ENCODE measurements at places on chromosomes 7 and 10.

DNA sequence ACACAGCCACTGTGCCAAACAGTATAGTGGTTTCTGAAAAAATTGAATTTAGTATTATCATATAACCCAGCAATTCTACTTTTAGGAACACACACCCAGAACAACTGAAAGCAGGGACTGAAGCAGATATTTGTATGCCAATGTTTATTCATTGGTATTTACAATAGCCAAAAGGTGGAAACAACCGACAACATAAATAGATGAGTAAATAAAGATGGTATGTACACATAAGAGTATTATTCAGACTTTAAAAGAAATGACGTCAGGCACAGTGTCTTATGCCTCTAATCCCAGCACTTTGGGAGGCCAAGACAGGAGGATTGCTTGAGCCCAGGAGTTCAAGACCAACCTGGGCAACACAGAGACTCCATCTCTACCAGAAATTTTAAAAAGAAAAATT, 7.2 kb downstream of the CDCA7L start:
- DNase-seq, result no peak

DNA sequence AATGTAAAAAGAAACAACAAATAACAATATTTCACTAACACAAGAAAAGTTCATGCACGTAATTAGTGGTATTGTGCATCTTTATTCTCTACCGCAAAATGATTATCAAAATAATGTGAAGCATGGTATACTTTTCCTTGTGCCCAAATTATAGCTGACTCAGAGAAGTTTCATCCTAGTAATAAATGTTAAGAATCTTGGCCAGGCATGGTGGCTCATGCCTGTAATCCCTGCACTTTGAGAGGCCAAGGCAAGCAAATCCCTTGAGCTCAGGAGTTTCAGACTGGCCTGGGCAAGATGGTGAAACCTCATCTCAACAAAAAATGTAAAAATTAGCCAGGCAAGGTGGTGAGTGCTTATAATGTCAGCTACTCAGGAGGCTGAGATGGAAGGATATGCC, 105.0 kb downstream of the KMT2C start:
- DNase-seq, result no peak

GRCh38 chr7:3259711-3260400, 41.2 kb upstream of the SDK1 start:
- no peak for DNase-seq

DNA sequence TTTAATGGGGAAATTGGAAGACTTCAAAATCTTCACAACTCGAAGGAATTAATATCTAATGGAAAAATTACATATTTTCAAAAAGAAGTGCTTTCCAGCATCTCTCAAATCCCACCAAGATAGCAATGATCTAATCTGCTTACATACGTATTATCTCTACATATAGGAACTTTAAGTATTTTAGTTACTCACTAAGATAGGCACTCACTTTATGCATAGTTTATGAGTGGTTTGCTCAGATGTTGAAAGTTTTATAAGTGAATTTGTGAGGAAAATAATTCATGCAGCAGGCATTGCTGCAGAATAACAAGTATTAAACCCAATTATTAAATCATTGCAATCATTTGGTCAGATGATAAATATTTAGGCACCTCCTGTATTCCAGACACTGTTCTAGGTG, 2.3 kb upstream of the CYTH3 start:
- no peak for DNase-seq

GRCh38 chr7:8386926-8387550, 46.4 kb upstream of the NXPH1 start:
- DNase-seq, result no peak

DNA sequence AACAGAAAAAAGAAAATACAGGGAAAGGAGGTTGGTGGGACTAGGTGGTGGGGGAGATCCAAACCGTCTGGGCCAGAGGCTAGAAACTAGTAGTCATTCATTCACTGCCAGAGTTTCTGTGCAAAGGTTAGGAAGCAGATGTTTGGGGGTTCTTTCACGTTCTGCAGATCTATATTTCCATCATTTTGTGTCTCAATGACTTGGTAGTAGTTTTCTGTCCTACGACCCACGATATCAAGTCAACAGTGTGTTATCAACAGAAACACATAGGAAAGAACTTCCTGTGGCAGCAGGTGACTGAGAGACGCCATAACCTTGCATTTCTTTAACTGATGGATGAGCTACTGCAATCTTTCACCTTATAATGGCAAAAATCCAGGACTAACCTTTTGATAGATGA, 1.8 kb downstream of the CEP55 start:
- no peak for DNase-seq

DNA sequence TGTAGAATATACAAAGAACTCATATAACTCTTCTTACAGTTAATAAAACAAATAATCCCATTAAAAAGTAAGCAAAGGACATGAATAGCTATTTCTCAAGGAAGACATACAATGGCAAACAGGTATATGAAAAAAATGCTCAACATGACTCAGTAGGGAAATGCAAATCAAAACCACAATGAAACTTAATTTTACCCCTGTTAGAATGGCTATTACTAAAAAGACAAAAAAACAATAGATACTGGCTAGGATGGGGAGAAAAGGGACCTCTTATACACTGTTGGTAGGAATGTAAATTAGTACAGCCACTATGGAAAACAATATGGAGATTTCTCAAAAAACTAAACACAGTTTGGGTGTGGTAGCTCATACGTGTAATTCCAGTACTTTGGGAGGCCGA, 37.8 kb downstream of the HERPUD2 start:
- DNase-seq, result no peak

DNA sequence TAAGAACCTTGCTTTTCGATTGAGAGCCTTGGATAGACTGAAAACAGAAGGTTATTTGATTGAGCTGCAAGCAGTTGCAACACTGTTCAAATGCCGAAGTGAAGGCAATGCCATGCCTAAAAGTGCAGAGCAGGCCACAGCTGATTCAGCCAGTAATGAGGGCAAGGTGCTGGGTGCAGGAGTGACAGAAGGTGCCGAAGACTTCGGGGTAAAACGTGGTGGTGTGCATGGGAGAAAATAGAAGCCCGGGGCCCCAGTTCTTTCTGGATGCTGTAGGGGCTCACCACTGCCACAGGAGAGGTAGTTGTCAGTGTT, 43.6 kb upstream of the GATAD1 start:
- no peak for DNase-seq

DNA sequence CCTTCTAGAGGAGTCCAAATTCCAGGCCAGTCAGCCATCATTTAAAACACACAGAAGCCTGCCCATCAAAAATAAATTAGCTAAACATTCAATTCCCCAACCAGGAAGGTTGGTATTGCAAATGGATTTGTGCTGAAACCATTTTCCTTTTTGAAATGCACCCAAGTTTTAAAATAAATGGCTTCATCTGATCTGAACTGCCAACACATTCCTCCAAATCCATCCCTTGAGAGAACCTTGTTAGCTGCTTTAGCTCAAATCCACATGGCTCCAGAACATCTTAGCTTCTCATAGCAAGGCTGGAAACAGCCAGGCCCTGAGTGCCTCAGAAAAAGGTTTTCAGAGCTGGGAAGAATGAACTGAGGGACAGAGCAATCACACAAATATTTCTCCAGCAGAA, 306.3 kb downstream of the FZD1 start:
- DNase-seq, result no peak

- no peak for DNase-seq
Measured at GRCh38 chr7:64666663-64667050, 724 bp downstream of the ZNF107 start.

GRCh38 chr10:122461729-122462532, 578 bp downstream of the HTRA1 start:
- DNase-seq, result no peak

DNA sequence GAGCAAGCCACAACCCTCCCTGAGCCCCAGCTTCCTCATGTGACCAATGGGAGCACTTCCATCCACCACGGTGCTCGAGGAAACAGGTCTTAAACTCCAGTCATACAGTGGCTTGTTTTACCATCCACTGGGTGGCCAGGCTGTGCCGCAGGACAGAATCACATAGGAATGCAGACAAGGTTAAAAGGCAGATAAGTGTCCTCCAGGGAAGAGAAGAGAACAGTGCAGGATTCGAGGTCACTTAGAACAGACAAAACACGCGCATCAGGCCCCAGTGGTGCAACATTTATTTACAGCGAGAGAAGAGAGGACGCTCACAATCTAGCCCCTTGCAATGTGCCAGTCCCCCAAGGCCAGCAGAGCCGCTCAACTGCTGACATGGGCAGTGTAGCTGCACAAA, 92.8 kb downstream of the TMEM130 start:
- no peak for DNase-seq

GRCh38 chr10:76899490-76899889, 738.1 kb downstream of the KCNMA1 start:
- DNase-seq, result no peak

DNA sequence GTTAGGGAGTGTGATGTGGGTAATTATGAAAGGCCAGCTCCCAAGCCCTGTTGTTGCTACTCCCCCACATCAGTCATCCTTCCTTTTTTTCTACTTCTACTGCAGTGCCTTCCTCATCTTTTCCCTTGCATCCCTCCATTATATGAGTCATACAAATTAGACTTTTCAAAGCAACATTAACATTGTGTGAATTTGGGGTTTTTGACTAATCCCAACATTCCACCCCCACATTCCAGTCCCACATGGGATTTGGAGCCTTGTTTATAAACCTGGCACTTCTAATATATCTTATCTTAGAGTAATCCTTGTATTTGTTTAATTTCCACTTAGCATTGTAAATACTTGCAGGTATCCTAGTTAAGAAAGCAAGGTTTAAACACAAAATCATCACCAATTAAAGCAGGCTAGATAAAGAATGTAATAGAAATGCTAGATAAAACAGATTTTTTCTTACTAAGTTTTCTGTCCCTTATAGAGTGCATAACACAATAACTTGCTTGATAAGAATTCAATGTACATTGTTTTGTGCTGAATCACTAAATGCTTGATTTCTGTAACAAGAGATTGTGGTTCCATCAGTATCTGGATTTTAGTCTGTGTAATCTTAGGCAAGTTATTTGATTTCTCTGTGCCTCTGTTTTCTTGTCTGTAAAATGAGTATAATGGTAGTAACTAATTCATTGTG, 165.8 kb downstream of the CFTR start:
- DNase-seq, result no peak

DNA sequence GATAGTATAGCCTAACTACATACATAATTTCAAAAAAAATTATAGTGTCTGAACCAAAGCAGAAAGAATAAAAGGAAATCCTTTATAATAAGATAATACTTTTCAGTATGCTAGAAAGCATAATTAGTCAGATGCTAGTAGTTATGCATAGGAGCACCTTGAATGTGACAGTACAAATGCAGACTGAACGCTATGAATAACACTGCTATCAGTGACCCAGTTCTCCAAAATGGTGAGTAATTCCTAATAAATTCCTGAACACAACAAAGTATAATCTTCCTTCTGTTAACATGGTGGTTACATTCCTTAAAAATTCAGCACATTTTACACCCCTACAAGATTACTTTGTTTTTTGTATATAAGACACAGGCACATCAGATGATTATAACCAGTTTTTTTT, 1.2 kb upstream of the CHPF2 start:
- DNase-seq, result no peak

GRCh38 chr10:4070921-4071660, 286.1 kb upstream of the KLF6 start:
- DNase-seq, result no peak

- no peak for DNase-seq
Measured at GRCh38 chr7:41869997-41870396, 167.1 kb upstream of the INHBA start.

DNA sequence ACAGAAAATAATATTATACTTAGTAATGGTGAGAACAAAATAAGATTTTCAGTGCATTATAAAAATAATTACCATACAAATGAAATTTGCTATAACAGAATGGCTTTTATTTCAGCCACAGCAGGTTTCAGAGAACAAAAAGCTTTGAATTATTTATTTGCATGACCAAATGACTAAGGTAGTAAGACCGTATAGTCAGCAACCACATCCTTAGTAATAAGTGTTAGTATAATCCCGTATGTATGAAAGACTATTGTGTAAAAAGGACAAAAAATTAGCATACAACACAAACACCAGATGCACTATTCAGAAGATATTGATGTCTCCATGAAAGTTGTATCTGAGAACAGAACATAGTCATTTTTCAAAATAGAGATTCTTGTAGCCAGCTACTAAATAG, 12.2 kb downstream of the PDZD8 start:
- no peak for DNase-seq

DNA sequence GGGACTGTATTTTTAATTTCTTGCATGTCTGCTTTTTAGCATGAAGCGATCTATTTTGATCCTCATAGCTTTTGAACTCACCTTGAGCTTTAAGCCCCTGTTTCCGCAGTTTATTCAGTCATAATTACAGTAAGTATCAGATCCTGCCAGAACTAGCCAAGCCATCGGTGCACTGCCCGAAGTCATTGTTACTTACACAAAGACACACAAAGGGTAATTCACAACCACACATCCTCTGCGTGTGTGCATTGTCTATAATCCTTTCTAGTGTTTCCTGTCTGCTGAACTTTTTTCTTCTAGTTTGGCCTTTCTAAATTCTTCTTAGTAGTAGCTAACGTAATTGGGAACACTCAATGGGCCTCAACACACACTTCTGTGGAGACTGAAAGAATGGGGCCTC, 133.0 kb downstream of the SFMBT2 start:
- DNase-seq, result no peak

DNA sequence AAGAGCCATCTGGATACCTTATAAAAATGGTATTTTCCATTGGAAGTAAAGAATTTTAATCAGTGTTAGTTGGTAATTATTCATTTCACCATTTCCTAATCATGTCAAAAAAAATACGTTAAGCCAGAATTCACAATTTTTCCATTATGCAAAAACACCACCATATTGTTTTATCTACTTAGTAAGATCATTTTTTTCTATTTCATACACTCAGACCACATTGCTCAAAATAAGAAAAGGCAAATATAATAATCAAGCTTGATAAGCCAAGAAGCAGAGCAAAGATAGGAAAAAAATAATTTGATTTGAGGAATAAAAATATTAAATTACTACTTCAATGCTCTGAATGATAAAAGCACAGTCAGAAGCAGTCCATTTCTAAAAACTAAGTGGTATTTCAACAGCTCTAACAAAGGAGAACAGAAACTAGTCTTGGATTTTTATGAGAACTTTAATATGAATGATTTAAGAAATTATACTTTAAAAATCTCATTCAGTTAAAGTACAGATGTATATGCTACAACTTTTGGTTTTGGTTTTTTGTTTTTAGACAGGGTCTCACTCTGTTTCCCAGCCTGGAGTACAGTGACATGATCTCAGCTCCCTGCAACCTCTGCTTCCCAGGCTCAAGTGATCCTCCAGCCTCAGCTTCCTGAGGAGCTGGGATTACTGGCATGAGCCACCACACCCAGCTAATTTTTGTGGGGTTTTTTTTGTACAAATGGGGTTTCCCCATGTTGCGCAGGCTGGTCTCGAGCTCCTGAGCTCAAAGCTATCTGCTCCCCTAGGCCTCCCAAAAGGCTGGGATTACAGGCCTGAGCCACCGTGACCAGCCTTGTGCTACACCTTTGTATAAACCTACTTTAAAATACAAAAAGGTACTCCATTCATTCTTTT, 46.6 kb downstream of the LRRN3 start:
- peak; percentile 1 for DNase-seq

Data from T-helper 1 cell (primary cell).